ENCODE measurements at places on chromosomes 5 and 9. TPM values are rescaled to one million over a fixed set of nuclear protein-coding genes. Genes with fewer than 3 reads are reported as not detected.
A peak's percentile ranks its signal among the peaks of the same experiment; 100 is the strongest.

Gene PCDHA1
- not detected for total RNA-seq

DNA sequence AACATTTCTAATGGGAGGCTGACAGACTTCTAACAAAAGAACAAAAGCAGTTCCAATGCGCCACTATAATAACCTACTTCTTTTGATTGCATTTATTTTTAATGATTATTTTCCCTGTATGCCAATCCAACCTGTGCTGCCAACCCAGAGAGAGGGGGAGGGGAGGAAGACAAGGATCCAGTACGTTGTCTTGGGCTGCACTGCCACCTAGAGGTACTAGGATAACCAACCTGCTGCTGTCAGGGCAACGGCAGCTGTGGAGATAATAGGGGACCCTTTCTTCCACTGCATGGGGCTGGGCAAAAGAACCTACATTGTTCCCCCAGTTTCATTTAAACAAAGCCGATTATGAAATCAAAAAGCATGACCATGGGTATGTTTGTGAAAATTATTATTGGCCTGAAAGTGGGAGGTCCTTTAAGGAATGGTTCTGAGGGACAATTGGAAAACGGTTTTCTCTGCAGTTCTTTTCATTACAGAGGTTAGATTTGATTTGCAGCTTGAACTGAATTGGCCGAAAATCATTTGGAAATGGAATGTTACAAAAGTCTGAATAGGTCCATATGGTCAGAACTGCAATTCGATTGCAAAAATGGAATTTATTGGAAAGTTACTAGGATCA lies 101.3 kb downstream of the RASEF start:
- peak; percentile 48 for DNase-seq

Gene QRFP
- total RNA-seq = not detected

- DNase-seq = no peak
Measured at GRCh38 chr5:176389135-176390123, 878 bp downstream of the HIGD2A start.

- DNase-seq = no peak
Measured at GRCh38 chr5:158514986-158515359, 584.7 kb downstream of the EBF1 start.

DNA sequence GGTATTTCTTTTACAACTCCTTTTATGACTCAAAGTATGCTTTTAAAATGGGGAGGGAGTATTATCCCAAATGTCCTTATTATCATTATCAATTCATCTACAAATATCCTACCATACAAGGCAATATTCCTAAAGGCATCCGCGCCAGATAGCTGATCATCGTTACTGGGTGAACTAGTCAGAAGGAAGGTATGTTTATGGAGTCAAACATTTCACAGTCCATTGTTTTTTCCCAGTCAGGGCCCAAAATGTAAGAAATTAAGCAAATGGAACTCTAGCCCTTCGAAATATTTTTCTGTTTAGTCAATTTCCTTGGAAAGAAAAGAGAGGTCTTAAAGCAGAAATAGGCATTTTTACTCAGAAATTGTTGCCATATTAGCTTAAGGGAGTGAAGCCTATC lies 188.5 kb upstream of the CCNG1 start:
- DNase-seq = no peak

GRCh38 chr5:150411245-150411979 lies 1.3 kb downstream of the CD74 start:
- DNase-seq = peak; percentile 92

Gene SLC34A1
- total RNA-seq = 0.85 TPM

- no peak for DNase-seq
Measured at GRCh38 chr9:114894206-114894605, 36.2 kb downstream of the TNFSF8 start.

DNA sequence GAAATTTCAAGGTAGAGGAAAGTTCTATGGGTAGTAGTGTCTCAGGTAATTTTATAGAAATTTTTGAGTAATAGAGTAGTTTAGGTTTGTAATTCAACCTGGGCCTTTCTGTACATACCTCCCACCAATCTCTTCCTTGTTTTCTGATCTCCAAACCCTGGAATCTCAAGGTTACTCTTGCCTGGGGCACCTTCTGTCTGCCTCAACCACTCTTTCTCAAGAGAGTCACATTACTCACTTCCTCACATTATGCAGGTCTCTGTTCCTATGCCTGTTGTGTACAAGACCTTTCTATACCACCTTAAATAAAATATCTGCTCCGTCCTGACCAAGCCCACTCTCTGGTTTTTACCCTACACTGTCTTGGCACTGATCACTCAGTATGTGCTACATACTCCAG lies 412.6 kb upstream of the CTNND2 start:
- no peak for DNase-seq

Gene MSX2
- not detected for total RNA-seq

Gene SLC4A9
- 0.07 TPM for total RNA-seq

GRCh38 chr5:133919148-133920136 lies 49.0 kb downstream of the C5orf15 start:
- no peak for DNase-seq

GRCh38 chr5:9490494-9491097 lies 55.3 kb downstream of the SEMA5A start:
- DNase-seq = no peak

GRCh38 chr9:116368680-116369079 lies 215.1 kb downstream of the PAPPA start:
- no peak for DNase-seq

DNA sequence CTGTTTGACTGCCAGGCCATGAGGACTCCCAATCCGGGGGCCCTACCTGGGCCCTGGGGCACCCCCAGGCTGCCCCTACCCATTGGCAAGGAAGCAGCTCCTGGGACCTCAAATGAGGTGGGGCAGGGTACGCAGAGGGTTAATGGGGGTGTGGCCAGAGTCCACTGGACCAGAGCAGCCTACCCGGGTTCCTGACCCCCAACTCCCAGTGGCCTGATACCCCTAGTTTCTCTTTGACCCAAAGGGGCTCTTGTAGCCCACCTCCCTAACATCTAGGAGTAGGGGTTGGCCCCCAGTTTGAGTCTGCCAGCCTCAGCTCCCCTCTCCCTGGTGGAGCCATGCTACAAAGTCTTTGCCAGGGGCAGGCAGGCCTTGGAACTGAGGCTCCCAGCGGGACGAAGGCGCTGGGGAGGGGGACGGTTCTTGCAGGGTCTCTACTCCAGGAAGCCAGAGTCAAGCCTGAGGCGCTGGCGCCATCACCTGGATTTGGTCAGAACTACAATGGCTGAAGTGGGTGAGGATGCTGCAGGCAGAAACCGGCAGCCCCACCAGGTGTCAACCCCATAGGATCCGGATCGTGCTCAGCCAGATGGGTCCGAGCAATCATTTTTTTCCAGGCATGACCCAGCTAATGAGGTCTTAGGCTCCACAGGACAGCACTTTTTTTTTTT lies 8.4 kb upstream of the CERCAM start:
- peak; percentile 68 for DNase-seq

DNA sequence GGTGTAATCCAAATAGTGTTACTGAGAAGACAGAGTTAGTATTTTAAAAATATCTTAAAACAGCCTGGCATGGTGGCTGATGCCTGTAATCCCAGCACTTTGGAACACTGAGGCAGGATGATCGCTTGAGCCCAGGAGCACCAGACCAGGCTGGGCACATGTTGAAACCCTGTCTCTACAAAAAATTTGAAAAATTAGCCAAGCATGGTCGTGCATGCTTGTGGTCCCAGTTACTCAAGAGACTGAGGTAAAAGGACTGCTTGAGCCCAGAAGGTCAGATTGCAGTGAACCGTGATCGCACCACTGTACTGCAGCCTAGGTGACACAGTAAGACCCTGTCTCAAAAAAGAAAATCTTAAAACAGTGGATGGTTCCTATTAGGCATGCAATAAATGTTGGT lies 12.4 kb downstream of the IFNA1 start:
- no peak for DNase-seq

Gene ACOT12
- total RNA-seq = not detected

GRCh38 chr5:110267714-110268113 lies 458.8 kb downstream of the TMEM232 start:
- DNase-seq = no peak

DNA sequence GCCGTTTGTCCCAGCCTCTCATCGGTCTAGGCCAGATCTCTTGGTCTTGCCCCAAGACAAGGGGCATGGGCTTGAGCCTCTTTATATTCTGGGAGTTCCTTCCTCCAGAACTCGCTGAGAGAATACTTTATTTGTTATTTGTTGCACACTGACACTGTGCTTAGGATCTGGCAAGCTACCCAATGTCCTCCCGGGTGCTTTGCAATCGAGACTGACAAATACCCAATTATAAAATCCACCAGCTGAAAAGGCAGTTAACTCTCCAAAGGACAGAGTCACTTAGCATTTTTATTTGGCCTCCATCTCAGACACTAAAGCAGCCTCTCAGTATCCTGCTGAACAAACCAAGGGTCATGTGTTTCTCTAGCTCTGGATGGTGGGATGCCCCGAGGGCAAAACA lies 500.2 kb upstream of the DAP start:
- no peak for DNase-seq

DNA sequence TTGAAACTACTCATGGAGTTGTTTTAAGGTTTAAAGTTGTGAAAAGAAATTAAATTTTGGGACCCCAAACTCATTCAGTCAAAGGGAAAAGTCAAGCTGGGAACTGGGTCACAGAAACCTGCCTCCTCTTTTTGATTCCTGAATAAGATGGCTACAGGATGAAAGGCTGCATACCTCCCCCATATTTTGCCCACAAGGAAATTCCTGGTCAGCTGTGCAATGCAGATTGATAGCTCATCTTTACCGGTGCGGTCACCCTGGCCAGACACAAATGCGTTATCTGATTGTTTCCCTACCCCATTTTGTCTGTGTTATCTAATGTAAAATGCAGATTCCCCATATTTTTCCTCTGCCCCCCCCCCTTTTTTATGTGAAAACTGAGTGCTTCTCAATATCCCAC lies 1.3 kb downstream of the HAVCR2 start:
- DNase-seq = no peak

Gene DOK3
- total RNA-seq = 3.3 TPM

DNA sequence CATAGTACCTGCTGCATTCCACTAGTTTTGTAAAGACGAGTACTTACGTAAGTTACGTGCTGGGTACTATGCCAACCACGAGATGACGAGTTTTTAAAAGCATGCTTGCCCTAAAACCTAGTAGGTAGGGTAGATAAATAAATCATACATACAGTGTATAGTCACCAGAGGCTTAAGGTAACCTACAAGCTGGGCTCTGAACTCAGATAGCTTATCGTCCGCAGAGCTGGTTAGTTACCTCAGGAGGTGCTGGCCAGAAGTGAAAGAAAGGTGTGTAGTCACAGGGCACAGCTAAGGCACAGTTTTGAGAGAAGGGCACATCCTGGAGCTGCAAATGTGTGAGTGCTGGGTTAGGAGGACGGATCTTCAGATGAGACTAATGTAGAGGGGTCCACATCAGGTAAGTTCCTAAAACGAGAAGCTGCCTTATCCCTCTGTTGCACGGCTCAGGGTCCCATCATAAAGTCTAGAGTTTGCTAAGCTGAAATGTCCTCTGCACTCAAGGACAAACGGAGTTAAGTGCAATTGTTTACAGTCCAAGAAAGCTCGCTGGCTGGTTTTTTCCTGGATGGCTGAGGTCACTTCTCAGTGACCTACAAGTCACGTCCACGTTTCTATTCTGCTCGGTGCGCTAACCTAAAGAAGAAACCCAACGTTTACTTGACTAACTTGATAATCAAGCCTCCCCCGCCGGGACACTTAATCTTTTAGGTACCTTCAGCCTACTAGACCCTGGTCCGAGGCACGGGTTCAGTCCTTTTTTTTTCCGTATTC lies 1.1 kb upstream of the SNX24 start:
- no peak for DNase-seq

Gene SLC6A18
- total RNA-seq = not detected

DNA sequence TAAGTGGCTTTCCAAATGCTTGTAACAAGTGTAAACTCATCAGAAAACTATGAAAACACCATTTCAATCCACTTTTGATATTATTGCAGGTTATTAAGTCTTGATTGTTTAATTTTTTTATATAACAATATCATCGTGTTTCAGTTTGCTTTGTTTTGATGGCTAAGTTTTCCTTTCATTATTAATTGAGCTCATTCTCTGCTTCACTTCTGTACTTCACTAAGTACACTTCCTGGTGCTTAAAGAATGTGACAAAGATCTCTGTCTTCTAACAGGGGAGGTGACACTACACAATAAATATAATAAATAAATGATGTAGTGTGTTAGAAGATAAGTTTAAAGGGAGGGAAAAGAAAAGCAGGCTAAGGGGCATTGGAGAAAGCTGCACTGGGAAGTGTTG lies 13.0 kb upstream of the RAD23B start:
- no peak for DNase-seq

- no peak for DNase-seq
Measured at GRCh38 chr9:105176194-105176593, 68.3 kb upstream of the SLC44A1 start.

Gene SARDH
- total RNA-seq = 0.56 TPM

- peak; percentile 75 for DNase-seq
Measured at GRCh38 chr5:33850100-33850594, 41.6 kb downstream of the ADAMTS12 start.

- peak; percentile 73 for DNase-seq
Measured at GRCh38 chr9:136225748-136226679, 19.6 kb downstream of the QSOX2 start.

Gene PLPPR1
- not detected for total RNA-seq

GRCh38 chr9:96177005-96177718 lies 124.8 kb downstream of the HSD17B3 start:
- no peak for DNase-seq

- no peak for DNase-seq
Measured at GRCh38 chr5:73603998-73604397, 22.0 kb upstream of the ARHGEF28 start.

Gene PCDHA7
- not detected for total RNA-seq

DNA sequence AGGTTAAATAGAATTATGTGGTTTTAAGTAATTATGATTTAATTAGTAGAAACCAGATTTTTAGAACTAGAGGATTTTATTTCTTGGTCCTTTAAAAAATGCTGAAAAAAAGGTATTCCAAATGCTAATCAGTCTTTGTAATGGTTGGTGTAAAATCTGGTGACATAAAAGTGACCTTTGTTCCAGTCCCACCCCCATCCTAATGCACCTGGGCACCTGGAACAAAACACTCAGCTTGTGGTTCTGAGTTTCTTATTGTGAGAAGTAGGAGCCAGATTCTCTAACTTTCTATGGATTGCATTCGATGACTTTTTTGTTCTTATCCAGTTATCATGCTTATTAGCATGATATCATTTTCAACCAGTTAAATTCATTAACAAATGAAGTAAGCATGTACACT lies 115.1 kb upstream of the CTNND2 start:
- DNase-seq = no peak

DNA sequence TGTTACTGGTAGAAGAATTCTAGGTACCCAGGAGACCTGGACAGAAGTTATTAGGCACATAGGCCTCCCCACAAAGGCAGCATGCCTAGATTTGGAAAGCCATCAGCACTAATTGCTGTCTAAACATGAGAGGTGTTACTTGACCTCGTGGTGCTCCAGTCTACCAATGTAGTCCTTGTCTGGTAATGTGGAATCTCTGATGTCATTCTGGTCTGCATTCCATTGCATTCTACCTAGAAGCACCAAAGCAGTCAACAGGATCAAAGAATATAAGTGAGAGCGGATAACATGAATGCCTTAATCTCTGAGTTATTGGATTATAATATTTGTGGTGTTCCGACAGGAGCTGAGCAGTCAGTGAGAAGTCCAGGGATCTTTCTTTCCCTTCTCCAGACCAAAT lies 175.2 kb downstream of the PSAT1 start:
- DNase-seq = no peak

- no peak for DNase-seq
Measured at GRCh38 chr5:114360816-114361723, 800 bp upstream of the KCNN2 start.

GRCh38 chr5:172106511-172107356 lies 81.3 kb downstream of the STK10 start:
- DNase-seq = peak; percentile 68

GRCh38 chr5:132495667-132496190 lies 5.2 kb upstream of the IRF1 start:
- peak; percentile 91 for DNase-seq

- no peak for DNase-seq
Measured at GRCh38 chr5:124935065-124935464, 188.6 kb upstream of the ZNF608 start.
